GF-D8 (cell line): ENCODE measurements at places on chromosomes 3 and 15.

- DNase-seq = no peak
These were observed 55.3 kb downstream of the MEIS2 start for GRCh38 chr15:37044915-37045648.

DNA sequence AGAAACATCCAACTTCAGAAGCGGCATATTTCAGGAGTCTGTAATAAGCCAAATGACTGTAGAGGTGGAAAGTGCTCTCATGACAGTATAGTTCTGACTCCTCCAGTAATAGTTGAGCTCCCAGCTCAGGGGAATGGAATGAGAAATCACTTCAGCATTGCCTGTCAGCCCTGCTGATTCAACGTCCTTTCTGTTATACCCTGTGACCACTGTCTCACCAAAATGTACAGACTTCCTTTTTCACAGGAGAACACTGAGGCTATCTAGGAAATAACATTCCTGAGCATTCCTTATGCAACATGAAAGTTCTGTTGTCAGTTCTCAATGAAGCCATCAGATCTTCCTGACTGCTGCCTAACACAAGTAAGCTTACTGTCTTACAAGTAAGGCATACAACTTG is 284.5 kb upstream of the MME start:
- DNase-seq = no peak

- no peak for DNase-seq
These were observed at the start of gene EPHA6 for GRCh38 chr3:96813820-96814650. Gene EPHA6, plus strand, starts transcription at chr3:96814594.

DNA sequence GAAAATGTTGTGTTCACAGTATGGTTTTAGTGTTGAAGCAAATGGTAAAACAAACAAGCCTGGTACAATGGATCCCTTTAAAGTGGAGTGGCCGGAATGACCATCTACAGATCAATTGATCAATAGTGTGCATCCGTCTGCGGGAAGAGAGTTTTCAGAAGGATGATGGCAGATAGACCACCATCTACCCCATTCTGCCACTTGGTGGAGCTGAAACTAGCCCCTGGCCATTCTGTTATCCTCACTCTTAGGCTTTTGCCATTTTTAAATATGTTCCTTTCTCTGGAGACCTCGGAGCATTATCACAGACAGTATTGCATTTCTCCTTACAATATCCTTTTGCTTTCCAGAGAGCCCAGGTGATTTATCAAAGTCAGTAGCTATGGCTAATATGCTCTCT is 258.9 kb upstream of the CFAP20DC start:
- no peak for DNase-seq

- DNase-seq = no peak
These were observed 24.8 kb downstream of the CCR1 start for GRCh38 chr3:46183330-46183729.

- no peak for DNase-seq
These were observed 15.8 kb downstream of the DNAJC13 start for GRCh38 chr3:132433121-132433520.

- DNase-seq = no peak
These were observed 83.2 kb upstream of the PLSCR4 start for GRCh38 chr3:146334151-146334550.

DNA sequence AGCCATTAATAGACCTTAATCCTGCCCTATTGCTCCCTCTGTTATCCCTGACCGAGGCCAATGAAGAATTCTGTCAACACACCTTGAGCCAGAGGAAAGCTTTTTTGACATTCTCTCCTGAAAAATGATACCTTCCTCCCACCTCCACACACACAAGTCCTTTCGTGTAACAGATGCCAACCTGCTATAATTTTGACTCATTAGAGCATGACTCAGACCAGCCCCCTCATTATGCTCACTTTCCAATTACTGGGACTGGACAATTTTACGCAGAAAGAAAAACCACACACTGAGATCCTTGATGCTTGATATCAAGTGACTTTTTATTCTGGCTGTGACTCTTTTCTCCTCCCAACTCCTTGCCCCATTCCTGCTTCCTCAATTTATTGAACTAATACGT is 50.9 kb downstream of the LSAMP start:
- no peak for DNase-seq

DNA sequence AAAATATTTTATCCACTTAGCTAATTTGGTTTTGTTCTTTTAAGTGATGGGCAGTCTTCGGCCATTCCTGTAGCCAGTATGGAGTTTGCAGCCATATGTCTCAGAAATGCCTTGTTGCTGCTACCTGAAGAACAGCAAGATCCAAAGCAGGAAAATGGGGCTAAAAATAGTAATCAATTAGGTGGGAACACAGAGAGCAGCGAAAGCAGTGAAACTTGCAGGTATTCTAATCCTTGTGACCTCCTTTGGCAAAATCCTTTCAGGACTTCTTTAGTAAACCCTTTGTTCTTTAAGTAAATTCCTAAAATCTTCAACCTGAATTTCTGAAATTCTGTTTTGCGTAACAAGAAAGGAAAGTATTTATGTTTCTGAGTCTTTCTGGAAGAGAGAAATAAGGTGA is 49.8 kb downstream of the CNOT10 start:
- no peak for DNase-seq

DNA sequence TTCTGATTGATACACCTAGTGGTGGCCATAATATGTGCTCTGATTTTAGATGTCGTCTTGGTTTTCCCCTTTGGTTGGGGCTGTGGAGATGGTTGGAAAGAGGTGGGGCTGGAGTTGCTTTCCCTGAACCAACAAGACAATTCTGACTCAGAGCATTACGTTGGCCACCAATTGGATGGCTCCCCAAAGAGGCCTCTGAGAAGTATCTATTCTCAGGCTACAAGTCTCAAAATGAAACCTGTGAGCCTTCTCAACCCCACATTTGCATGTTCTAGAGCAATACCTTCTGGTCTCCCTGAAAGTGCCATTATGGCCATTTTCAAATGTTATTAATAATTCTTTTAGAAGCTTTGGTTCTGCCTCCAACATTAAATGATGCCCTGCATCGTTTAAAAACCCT is 188.4 kb upstream of the WNT5A start:
- no peak for DNase-seq
